C1 segment of cervical spinal cord (tissue), 14 donors: ENCODE measurements at places on chromosomes 7 and 10.

DNA sequence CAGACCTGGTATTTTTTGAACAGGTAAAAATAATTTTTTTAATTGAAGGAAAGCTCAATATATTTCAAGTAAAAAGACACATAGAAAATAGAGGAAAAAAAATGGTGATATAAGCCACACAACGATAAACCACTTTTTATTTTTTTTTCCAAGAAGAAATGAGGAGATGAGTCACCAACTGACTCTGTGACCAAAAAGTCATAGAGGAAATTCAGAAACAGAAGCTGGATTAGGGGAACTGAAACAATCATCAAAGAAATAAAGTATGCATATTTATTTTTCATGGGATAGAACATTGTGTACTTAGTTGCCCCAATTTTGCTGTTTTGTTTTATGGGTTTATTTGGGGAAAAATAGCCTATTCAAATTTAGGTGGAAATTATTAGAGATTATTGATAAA, 176.8 kb upstream of the AGR3 start:
- DNase-seq = no peak

DNA sequence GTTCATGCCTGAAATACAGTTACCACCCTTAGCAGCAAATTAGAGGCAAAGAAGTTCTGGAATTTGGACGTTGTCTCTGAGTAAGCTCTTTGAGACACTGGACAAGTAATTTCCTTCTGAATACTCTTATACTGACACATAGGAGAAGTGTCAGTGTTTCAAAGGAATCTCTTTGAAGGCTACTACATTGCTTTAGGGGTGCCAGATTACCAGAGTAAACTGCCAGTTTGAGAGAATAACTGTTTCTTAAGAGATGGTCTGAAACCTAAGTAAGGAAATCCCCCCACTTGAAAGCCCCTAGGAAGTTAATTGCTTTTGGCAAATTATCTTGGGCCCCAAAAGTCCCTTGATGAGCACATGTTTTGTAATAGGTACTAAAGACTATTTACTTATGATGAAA, 3.4 kb downstream of the FAS start:
- no peak for DNase-seq

DNA sequence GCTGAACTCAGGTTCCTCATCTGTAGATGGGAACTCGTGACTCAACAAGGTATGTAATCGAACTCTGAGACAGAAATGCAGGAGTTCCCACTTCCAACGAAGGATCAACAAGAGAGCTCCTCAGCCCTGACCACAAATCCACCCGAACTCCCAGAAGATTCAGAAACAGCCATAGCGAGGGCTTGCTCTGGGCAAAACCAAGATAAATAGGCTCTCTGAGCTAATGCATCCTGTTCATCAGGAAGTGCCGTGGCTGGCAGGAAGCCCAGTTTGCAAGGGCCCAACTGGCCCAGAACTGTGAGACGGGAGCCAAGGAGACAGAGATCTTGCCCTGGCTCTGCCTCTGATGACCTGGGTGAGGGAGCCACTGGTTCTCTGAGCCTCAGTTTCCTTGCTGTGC, 141.7 kb upstream of the PFKP start:
- no peak for DNase-seq

- DNase-seq = no peak
These were observed 60.1 kb upstream of the PPP2R2D start for GRCh38 chr10:131840788-131841118.

DNA sequence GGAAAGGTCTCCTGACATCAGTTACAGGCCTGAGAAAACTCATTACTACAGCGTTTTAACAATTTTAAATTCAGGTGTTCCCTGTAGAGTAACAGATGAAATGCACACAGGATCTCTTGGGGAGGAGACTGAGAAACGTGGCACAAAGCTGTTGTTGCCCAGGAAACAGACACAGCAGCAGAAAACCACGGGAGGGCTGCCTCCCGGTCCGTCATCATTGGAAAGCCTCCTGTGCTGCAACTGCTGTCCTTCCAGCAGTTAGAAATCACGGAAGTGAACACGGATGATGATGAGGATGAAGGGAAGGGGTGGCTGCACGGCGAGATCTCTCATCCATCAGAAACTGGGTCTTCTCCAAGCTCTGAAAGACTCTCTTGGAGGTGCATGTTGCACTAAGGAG, 94.6 kb upstream of the RNF32 start:
- no peak for DNase-seq

DNA sequence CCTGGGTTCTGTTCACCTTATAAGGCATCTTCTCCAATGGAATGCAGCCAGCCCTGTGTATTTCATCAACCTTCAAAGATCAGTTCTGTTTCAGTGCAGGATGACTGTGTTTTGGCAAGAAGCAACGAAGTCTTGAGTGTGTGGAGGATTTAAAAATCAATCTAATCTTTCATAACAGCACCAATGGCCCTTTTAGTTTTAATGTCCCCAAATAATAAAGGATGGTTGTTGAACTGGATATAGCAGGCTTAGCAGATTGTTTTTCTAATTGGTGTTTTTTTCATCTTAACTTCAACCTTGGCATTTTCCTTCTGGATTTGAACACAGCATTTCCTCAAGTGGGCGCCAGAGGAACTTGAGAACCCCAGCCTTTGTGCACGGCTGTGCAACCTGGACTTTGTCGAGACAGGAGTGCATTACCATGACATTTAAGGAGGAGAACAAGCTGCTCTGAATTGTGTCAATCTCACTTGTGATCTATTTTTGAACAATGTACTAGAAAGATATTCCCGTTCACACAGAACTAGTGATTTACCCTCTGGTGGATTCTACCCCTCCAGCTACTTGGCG, 313.3 kb upstream of the AKR1E2 start:
- DNase-seq = no peak

- DNase-seq = no peak
These were observed 65.6 kb downstream of the CDH23 start for GRCh38 chr10:71462062-71462935.

DNA sequence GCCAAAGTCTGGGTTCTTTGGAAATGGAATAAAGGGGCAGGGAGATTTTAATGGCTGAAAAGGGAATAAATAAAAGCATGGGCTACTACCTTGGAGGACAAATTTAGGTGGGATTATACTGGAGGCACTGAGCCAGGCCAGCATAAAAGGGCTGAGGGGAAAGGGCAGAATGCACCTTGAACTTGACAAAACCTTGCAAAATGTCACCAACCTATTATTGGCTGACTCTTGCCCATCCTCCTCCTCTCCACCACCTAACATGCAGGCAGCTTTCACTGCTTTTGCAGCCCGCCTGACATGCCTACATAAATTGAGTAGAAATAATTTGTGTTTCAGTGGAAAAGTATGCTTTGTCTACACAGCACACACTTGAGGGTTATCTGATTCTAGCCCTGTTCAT, 65.3 kb upstream of the ABLIM1 start:
- no peak for DNase-seq

GRCh38 chr10:119834188-119834587, 38.5 kb downstream of the MCMBP start:
- no peak for DNase-seq

DNA sequence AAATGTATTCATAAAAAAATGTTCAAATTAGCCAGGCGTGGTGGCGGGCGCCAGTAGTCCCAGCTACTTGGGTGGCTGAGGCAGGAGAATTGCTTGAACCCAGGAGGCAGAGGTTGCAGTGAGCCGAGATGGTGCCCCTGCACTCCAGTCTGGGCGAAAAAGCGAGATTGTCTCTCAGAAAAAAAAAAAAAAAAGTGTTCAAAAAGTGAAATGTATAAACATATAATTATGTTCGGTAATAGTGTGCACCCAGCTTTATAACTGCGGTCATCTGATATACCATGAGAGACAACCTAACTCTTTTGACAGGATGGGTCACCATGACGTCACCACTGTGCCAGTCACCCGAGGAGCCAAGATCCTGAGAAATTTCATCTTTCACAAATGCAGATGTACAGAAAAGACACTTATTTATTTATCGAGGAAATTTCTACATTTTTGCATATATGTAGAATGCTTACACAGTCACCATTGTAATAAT, 594 bp upstream of the RP9 start:
- no peak for DNase-seq

- DNase-seq = no peak
These were observed 847.1 kb downstream of the REEP3 start for GRCh38 chr10:64368298-64368697.

DNA sequence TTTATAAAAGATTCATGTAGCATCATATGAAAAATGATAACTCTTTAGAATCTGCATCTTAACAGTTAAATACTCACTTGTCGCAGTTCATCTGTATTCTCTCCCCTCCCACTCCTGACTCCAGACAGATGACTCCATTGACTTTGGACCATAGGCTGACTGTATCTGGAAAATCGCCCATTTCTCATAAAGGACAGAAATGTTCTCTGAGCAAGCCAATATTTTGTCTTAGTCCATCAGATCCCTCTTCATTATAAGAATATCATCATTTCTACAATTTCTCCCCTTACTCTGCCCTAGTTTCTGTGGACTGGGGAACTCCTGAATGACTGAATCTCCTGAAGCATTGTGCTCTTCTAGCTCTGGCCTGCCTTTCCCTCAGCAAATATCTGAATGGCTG, 125.4 kb downstream of the SEMA3D start:
- DNase-seq = no peak

- DNase-seq = no peak
These were observed 106.5 kb downstream of the TCF7L2 start for GRCh38 chr10:113056441-113057021.

DNA sequence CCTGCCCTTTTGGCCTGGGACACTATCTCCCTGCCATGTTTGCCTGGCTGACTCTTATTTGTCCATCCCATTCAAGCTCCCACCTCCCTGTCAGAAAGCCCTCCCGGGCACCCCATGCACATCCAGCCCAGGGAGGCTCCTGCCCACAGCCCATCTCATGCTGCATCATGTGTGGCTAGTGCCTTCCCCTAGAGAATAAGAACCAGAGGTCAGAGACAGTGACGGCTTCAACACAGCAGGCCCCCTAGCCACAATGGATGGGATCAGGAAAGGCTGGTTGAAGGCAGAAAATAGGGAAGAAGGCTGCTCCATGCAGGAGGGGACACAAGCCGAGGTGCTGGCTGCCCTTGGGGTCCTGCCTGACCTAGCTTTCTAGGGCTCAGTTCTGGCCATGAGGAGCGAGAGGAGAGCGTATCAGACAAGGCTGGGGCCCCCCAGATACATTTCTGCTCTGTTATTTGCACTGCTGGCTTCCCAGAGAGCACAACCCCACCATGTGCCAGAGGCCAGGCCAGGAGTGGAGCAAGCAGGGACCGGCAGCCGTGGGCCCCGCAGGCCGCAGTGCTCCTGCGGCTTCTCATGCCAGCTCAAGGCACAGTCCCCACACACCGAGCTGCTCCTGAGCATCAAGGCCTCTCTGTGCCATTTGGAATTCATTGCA, 161.1 kb upstream of the ZMIZ1 start:
- DNase-seq = no peak

DNA sequence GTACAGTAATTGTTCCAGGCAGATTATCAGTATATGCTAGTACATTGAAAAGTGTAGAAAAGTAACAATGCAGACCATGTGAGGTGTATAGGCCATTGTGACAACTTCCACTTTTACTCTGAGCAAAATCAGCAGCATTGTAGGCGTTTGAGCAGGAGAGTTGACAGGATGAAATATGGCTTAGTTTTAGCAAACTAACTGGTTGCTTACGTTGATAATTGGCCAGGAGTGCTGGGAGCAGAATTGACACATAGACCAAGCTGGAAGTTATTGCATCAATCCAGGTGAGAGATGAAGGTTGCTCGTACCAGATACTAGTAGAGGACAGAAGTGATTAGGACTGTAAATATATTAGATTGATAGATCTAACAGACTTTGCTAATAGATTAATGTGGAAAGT, 46.0 kb downstream of the LCOR start:
- DNase-seq = no peak

- no peak for DNase-seq
These were observed 25.3 kb downstream of the WAC start for GRCh38 chr10:28558186-28558585.

DNA sequence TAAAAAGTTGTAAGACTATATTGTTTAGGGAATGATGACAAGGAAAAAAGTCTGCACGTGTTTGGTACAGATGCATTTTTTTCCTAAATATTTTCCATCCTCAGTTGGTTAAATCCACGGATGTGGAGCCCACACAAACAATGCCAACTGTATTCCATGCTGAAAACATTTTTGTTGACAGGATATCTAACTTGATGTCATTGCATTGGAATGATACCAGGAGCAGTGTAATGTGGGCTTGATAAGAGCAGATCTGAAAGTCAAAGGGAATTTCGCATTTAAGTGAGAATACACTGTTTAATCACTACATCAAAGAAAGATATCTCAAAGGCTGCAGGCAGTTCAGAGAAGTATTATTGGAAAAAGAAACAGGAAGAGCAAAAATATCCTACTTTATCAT, 49.5 kb upstream of the TMEM140 start:
- no peak for DNase-seq

DNA sequence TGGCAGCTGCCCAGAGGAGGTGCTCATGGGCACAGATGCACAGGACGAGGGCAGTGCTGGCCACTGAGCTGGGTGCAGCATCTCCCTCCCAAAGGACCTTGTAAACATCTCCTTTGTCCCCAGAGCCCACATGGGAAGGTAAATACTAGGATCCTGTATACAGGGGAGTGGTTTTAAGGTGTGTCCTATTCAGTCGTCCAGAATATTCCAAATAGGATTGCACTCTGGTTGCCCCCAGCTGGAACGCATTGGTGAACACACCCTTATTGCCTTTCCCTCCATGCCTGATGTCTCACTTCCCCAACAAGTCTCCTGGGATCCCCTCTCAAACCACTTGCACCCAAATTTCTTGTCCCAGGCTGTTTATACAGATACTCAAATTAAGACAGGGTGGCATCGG, 152.0 kb upstream of the PCBD1 start:
- no peak for DNase-seq

DNA sequence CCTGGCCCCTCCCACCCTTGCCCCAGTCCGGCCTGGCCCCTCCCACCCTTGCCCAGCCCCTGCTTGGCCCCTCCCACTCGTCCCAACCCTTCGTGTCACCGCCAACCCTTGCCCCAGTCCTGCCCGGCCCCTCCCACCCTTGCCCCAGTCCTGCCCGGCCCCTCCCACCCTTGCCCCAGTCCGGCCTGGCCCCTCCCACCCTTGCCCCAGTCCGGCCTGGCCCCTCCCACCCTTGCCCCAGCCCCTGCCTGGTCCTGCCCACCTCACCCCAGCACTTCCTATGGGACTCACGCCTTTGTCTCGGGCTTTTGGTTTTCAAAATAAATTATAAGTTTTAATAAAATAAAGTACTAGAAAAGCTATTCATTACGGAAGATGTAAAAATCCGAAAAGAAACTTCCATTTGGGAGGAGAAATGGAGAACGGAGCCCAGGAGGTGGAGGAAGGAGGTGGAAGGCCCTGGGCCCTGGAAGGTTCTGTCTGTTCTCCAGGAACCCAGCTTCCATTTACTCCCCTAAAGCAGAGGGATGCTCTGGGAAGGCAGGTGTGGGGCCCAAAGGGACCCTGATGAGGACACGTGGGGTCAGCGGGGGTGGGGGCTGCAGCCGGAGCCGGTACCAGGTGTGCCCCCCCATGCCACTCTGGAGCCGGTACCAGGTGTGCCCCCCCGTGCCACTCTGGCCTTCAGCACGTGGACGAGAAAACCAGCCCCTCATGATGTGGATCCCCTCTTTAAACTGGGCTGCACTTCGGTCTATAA, 52.2 kb downstream of the PWWP2B start:
- DNase-seq = no peak

- no peak for DNase-seq
These were observed 4.6 kb upstream of the ADRA2A start for GRCh38 chr10:111072232-111072631.
